Endothelial cell (in vitro differentiated cells): ENCODE measurements at places on chromosomes 3 and 15. TPM values are rescaled to one million over a fixed set of nuclear protein-coding genes. Genes with fewer than 3 reads are reported as not detected.
A peak's percentile ranks its signal among the peaks of the same experiment; 100 is the strongest.

The SEC61A1 gene
- 296 TPM for total RNA-seq

The STRIT1 gene
- total RNA-seq, result not detected

GRCh38 chr3:107861904-107862303 is 228.9 kb downstream of the CD47 start:
- H3K4me3 ChIP-seq, result no peak overlapping the region
- peaks cover 3% of the 10 kb centered on the region for H3K36me3 ChIP-seq
- H3K27ac ChIP-seq, result no peak overlapping the region
- H3K4me1 ChIP-seq, result peaks cover 9% of the 10 kb centered on the region
- no peak for DNase-seq

DNA sequence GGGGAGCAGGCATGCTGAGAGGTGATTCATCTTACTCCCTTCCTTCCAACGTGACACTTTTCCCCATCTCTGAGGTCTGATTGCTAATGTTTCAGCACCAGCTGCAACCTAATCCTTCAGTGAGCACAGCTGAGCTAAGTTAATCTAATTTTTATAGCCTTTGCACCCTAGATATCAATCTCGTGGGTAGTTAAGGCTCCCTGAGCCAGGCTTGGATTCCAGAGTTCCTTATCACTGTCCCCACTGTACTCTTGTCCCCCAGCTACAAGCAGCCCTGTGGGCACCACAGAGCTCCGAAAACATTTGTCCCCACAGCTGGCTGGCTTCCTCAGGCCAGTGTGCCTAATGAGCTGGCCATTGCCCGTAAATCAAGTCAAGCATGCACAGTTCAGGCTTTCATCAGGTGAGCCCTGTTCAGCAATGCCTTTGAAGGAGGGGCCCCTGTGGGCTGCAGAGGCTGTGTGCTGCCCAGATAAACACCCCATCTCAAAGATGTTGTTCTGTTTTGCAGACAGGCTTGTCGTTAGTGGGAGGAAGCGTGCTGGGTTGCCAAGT is 376.9 kb upstream of the RASGRP1 start:
- DNase-seq, result no peak
- H3K4me3 ChIP-seq, result no peak overlapping the region
- no peaks in the 10 kb centered on the region for H3K36me3 ChIP-seq
- H3K27ac ChIP-seq, result no peak overlapping the region

DNA sequence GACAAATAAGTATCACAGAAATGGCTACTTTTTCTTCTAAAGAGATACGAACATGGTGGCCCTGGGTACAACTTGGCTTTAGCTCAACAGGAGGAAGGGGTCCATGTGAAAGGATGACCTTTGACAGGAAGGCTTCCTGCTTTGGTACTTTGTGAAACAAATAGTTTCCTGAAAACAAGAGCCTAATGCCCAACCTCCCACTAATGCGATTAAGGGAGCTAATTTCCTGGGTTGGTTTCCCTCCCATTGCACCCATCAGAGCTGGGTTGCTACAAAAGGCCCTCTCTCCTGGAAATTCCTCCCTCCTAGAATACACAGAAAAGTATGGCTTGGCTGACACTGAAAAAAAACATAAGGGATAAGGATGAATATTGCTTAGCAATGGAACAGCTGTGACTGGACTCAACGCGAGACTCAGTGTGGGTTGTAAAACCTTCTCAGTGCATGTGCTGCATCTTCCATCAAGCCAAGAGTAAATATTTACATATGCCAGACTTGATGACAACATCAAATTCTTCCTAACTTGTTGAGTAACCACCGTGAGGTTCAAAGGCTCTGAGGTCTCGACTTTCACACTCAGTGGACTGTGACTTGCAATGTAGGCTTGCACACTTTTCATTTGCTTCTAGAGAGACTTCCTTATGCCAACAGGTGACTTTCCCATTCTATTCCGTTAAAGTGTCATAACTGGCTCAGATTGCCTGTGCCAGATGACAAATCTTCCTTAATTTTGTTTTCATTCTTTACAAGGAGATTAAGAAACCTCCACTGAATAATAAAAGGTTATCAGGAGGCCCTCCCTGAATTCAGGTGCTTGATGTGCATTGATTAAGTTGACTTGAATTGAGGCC is 60.1 kb downstream of the ADAMTS9 start:
- peaks cover 93% of the 10 kb centered on the region for H3K36me3 ChIP-seq
- peaks cover 6% of the 10 kb centered on the region for H3K27me3 ChIP-seq
- no peak overlapping the region for H3K27ac ChIP-seq
- peak overlapping the region; percentile 38 for H3K4me3 ChIP-seq
- peaks cover 45% of the 10 kb centered on the region for H3K4me1 ChIP-seq
- DNase-seq, result no peak

GRCh38 chr15:35545824-35546510 is at the start of gene DPH6:
DPH6 (minus strand) TSS chr15:35546165; CDS start chr15:35546141, 24 bp downstream.
- H3K27ac ChIP-seq, result peak within 1 kb of the TSS; percentile 99
- peaks cover 3% of the 10 kb centered on the region for H3K36me3 ChIP-seq
- peaks cover 7% of the 10 kb centered on the region for H3K27me3 ChIP-seq
- peaks cover 25% of the 10 kb centered on the region for H3K4me1 ChIP-seq

DNA sequence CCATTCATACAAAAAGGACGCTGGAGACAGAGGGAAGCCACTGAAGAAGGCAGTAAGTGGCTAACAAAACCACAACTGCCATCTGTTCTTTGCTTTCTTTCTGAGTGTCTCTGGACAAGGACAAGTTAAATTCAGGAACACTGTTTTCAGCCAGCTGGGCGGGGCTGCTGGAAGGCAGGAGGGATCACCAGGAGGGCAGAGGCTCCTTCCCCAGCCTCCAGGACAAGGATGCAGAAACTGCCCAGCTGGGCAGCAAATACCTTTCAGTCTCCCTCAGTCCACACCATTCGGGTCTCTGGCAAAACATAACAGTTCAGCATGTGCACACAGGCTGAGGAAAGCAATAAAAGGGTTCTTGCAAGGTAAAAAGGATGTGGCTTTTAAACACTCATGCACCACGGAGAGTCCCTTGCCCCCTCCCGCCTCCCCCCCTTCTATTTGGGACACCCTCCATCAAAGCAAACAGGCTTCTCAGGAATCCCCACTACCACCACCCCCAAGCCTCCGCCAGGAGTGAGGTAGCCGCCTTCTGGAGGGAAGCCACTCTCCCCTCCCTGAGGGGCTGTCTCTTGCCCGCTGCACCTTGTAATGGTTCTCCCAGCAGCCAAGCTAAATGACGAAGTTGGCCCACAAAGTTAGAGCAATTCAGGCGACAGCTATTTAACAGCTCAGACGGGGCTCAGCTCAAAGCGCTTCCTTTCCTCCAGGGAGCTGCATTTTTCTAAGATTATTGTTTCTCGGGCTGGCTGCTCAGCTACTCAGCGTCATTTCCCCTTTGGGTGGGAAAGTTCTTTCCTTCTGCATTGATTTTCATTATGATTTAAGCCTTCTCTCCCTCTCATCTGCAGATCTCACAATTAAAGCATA is 3.8 kb downstream of the HEG1 start:
- peak overlapping the region; percentile 86 for H3K27ac ChIP-seq
- H3K4me3 ChIP-seq, result peak overlapping the region; percentile 28
- peaks cover 40% of the 10 kb centered on the region for H3K4me1 ChIP-seq
- peaks cover 14% of the 10 kb centered on the region for H3K36me3 ChIP-seq
- peaks cover 8% of the 10 kb centered on the region for H3K27me3 ChIP-seq
- DNase-seq, result no peak
